ENCODE measurements at places on chromosomes 4 and X.

DNA sequence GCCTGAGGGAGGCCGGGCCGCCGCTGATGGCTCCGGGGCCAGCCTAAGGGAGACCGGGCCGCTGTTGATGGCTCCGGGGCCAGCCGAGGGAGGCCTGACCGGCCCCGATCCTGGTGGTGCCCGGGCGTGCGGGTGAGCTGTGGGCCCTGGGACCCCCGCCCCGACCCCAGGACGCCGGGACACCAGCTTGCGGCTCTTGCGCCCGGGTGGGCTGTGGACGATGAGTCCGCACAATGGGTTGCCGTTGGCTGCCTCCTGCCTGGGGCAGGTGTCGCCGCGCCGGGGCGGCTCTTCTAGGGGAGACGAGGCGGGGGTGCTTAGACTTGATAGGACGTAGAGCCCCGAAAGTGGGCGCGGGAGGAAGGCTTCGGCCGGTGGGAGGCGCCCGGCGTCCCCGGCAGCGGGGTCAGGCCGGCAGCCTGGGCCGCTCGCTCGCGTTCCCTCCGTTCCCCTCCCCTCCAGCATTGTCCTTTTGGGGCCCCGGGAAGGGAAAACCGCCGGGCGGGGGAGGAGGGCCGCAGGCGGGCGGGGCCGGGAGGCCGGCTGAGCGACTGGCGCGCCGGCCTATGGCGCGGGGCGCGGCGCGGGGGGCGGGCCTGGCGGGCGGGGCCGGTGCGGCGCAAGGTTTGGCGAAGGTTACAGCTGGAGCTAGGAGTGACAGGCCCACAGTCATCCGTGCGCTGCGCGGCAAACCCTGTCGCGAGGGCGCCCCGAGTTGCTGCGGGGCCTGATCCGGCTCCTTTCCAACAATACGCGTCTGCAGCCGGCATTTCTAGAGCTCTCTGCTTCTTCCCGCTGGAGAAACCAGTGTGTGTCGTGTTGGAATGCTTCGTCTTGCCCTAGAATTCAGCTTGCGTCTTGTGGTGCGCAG is 819 bp downstream of the KIAA0232 start:
- DNase-seq, result peak; percentile 96

DNA sequence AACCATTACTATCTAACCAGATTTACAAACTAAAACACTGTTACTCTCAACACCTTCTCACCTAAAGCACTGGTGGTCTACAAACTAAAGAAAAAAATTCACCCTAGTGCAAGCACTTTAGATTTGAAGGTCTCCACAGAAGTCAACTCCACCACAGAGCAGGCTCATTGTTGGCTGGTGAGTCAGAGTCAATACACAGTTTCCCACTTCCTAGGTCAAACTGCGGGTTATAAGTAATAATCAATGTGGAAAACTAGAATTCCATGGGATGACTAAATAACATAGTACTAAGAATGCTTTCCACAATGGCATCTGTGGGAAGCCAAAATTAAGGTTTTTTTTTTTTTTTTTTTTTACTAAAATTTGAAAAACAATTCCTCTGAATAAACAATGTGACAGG is 191.8 kb downstream of the PDGFC start:
- DNase-seq, result no peak

DNA sequence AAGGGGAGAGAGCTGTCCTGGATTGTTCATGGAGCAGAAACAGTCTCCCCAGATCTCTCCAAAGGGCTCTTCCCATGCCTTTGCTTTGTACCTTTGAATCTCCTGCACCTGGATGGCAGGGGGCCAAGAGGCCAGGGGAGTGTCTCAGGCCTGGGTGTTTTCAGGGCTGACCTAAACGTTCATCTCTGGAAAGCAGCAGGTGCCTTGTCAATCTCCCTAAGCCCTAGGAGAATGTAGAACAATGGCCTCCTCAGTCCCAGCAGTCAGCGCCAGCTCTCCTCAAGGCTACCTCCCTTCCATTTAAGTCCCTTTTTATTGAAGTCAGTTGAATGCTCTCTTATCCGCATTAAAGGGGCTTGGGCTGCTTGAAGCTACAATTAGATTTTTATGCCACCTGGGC is 31.2 kb upstream of the NSUN7 start:
- DNase-seq, result no peak

GRCh38 chr4:102036619-102037376 is 246.3 kb downstream of the BANK1 start:
- DNase-seq, result no peak

DNA sequence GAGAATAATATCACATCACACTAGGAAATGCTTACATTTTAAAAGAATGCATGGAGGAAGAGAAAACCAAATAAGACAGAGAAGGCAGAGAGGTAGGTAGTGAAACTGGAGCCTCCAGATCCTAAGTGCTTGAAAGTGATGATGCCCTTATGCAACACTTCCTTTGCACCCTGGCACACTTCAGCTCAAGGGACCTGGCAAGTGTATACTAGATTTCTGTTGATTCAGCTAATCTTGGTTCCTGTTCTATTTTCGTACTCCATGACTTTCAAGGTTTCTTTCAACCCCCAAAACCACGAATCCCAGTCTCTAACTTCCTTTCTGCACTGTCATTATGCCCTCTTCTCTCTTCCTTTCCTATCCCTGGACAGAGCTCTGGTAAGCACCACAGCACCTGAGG is 36.9 kb upstream of the SH3KBP1 start:
- DNase-seq, result no peak

- no peak for DNase-seq
Measured at GRCh38 chr4:151540728-151541388, 131.9 kb downstream of the FHIP1A start.

GRCh38 chrX:103651151-103651773 is 22.5 kb downstream of the TCEAL1 start:
- no peak for DNase-seq

DNA sequence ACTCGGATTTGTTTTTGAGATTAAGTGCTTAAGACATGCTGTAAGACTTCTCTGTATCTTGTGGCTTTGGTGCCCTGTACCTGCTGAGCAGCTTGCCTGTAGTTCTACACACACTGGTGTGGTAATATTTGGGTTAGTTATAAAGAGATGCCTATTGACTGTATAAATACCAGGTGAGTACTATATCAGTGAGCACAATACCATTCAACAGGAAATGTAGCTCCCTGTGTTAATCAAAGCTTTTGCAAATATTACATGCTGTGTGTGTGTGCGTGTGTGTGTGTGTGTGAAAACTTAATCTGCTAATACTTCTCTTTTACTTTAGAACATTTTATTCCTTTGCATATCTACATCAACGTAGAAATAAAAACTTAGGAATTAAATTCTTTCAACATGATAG is 30.1 kb downstream of the MYOZ2 start:
- no peak for DNase-seq

- DNase-seq, result peak; percentile 23
Measured at GRCh38 chrX:110145854-110146253, 142.9 kb downstream of the TMEM164 start.

GRCh38 chr4:169158046-169158445 is 112.7 kb downstream of the SH3RF1 start:
- DNase-seq, result no peak

- no peak for DNase-seq
Measured at GRCh38 chr4:118774989-118775388, 60.9 kb downstream of the SEC24D start.

DNA sequence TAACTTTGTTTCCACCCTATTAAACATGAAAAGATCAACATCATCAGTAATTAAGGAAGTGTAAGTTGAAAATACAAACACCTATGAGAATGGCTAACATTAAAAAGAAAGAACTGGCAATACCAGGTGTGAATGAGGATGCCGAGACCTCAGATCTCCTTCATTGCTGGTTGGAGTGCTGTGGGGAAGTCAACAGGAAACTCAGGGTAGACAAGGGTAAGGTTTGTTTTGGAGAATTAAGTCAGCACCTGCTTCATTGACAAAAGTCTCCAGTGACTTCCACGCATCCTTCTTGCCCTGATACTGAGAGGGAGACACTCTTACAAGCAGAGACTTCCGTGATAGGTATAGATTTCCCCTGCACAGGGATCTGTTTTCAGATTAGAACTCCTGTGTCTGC is 106.1 kb downstream of the IRF2 start:
- DNase-seq, result no peak

DNA sequence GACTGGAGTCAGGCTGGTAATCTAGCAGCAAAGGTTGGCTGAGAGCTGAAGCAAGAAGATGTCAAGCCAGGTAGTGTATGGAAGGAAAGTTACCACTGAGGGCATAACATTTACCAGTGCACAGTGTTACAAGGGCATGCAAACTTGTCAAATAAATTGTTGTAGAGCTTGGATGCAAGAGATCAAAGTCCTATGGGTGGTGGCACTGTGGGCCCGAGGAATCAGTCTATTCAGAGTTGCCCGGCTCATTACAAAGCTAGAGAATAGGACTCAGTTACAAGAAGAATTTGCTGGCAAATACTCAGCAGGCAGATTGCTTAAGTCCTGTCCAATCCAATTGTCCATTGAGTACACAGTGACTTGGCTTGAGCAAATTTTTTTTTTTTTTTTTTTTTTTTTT is 2043.8 kb downstream of the ARAP2 start:
- no peak for DNase-seq

DNA sequence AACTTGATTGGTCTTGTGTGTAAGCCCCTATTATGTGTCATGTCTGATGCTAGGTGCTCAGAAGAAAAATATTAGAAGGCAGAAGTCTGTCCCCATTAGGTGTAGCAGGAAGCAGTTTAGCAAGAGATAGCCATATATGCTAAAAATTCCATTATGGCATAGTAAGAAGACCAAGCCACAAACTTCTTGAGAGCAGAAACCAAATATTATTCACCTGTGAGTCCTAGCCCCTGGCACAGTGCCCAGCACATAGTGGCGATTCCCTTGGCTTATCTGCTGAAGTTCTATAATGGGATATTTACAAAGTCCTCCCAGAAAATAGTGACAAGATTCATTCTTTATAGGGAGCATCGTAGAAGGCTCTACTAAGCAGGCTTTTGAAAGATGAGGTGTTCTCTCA is 174.4 kb downstream of the RAB28 start:
- no peak for DNase-seq
